Forelimb muscle (tissue), 1 donor: ENCODE measurements at places on chromosomes 11 and 22.

DNA sequence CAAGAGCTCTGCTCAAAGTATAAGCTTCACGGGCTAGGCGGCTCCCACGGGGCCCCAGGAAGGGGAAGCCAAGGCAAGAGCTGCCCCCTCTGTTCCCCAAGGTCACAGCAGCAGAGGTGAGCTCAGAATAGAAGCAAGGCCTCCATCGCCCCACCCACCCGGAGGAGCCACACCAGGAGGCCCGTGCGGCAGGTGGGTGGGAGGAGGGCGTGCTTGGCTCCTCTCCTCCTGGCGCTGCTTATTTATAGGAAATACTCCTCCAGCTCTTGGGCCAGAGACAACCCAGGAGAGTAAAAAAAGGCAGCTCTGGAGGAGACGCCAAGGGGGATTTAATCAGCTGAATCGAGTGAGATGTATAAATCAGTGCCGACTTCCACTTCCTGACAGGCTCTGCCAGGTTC is 87.8 kb downstream of the FEZ1 start:
- DNase-seq = no peak

- no peak for DNase-seq
Measured at GRCh38 chr11:112380464-112380863, 119.8 kb upstream of the PLET1 start.

DNA sequence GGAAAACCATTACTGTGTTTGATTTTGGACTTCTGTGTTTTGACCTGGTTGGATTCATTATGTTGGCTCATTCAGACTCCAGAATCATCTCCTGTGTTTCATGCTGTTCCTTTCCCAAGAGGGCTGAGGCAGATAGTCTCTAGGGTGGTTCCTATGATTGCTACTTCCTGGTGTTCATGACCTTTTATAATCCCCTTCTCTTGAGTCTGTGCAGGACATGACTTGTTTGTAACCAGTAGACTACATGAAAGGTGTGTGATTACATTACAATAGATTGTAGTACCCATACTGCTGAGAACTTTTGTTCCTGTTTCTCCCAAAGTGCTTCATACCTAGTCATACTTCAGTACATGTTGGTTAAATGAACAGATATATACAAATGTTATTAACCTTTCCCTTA is 700.6 kb downstream of the METTL15 start:
- DNase-seq = no peak

- DNase-seq = no peak
Measured at GRCh38 chr11:130600616-130601015, 152.2 kb downstream of the ADAMTS15 start.

DNA sequence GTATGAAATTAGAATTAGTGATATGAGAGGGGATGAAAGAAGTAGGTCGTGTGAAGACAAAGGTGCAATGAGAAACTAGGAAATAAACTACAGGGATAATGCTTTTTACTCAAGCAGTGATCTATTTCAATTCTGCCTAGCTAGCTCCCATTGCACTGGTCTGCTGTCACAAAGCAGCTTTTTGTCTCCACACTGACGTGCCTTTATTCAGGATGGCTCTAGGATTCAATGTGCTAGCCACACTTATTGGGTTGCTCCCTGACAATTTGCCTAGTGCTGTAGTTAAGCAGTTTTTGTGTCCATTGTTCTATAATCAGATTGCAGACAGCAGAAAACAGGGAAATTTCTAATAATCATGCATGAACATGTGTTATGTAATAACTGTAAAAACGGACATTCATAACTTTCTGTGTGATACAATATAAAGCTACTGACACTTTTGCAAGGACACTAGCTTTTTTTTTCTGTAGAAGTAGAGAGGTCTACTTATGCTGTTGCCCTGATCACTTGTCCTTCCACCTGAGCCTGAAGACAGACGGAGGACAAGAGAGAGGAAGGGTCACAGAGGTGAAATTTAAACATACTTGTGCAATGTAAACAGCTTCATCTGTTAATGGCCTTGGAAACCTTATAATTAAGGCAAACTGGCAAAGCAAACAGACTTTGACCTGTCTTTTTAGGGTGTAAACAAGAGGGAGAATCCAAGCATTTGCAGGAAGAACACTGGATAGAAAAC is 269.6 kb downstream of the LRRC4C start:
- DNase-seq = no peak

DNA sequence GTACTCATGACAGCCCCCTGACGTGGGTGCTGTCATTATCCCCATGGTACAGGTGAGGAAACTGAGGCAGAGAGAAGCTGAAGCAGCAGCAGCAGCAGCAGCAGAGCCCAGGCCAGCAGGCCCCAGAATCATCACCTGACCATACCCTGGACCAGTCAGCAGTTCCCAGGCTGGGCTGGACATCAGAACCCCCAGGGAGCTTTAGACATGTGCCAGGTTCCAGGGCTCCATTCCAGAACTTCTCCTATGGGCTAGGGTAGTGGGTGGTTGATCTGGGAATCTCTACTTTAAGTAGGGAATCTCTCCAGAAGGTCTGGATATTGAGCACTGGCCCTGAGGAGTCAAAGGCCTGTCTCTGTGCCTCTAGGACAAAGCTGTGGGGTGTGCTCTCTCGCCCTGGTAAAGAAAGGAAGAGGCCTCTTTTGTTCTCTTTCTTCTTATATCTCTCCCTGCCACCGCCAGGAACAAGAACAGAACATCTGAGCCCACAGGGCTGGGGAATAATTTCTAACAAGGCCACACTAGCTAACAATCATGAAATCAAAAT is 26.6 kb downstream of the MAFF start:
- no peak for DNase-seq

- DNase-seq = peak; percentile 20
Measured at GRCh38 chr11:115334932-115335788, 169.1 kb downstream of the CADM1 start.

GRCh38 chr11:16382638-16383380 is 26.5 kb upstream of the SOX6 start:
- DNase-seq = no peak

- no peak for DNase-seq
Measured at GRCh38 chr11:122796128-122796717, 42.1 kb upstream of the CRTAM start.

GRCh38 chr11:2657697-2658284 is 42.0 kb downstream of the KCNQ1OT1 start:
- DNase-seq = no peak

GRCh38 chr11:119377961-119378667 is 3.4 kb downstream of the USP2 start:
- no peak for DNase-seq

GRCh38 chr22:38952281-38952993 is 5.0 kb upstream of the APOBEC3A start:
- no peak for DNase-seq

DNA sequence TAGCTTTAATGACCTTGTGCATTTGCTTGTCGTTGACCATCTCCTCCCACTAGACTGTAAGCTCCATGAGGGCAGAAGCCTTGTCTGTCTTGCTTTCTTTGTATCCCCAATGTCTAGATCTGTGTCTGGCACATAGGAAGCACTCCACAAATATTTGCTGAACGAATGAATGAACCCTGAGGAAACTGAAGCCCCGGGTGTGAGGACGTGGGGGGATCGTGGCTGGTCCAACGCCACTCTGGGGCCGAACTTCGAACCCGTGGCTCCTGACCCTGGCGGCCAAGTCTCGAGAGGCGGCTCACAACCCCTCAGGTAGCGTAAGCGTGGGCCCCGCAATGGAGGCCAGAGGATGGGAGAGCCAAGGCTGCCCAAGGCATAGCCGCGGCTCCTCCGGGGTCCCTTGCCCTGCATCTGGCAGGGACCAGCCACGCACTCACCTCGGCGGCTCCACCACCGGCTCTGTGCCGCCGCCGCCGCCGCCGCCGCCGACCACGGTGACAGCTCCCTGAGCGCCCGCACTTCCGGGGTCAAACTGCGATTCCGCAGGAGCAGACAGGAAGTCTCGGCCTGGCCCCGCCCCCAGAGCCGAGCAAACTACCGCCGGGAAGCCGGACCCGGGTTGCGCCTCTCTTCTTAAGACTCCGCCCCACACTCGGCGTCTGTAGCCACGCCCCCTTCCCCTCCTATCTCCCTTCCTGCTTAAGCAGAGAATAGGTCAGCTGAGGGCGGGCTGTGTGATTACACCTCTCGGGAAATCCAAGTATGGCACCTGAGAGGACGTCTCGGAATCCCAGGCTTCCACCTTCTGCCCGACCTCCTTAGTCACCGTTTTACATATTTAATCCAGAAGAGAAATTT is at the start of gene ASCC2:
Gene ASCC2 (minus strand): TSS at position 534 of the 858 bp plus-strand sequence. CDS start 5,949 bp downstream, outside the sequence.
- peak; percentile 91 for DNase-seq

- no peak for DNase-seq
Measured at GRCh38 chr22:25390297-25391240, 171.1 kb downstream of the CRYBB2 start.

DNA sequence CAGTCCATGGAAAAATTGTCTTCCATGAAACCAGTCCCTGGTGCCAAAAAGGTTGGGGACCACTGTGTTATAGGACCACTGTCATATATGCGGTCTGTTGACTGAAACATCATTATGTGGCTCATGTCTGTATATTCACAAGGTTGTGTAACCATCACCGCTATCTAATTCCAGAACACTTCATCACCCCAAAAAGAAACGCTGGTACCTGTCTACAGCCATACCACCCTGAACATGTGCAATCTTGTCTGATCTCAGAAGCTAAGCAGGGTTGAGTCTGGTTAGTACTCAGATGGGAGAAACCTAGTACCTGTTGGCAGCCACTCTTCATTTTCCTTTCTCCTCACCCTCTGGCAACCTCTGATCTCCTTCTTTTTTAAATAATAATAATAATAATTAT is 12.9 kb upstream of the PIK3IP1 start:
- no peak for DNase-seq

DNA sequence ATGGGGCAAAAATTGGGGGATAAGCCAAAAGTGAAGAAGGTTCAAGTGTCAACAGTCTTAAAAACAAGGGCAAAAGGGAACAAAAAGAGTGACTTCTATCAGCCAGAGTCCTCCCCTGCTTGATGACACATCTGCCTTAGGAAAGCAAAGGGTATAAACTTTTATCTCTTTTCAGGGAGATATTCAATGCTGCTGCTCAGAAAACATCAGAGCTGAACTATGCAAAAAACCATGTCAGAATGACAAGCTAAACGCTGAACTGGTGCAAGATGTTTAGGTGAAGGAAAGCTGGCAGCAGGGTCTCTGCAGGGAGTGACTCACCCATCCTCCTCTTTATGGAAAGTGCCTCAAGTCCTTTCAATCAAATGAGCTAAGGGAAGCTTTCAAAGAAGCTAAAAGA is 24.7 kb downstream of the ALG9 start:
- no peak for DNase-seq

DNA sequence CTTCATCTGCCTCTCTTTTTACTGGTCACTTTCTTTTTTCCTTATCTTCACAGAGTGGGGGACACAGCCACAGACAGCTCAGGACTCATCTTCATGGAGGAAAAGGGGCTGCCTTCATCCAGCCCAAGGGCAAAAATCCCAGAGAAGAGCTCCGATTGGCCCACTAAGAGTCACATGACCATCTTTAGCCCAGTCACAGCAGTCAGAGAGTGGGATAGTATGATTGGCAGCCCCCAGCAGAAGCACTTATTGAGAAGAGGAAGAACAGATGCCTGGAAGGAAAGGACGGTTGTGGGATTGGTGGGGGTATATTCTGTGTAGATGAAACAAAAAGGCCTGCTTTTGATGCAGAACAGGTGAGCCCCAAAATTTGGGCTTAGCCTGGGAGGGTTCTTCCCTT is 77.8 kb downstream of the MN1 start:
- no peak for DNase-seq

DNA sequence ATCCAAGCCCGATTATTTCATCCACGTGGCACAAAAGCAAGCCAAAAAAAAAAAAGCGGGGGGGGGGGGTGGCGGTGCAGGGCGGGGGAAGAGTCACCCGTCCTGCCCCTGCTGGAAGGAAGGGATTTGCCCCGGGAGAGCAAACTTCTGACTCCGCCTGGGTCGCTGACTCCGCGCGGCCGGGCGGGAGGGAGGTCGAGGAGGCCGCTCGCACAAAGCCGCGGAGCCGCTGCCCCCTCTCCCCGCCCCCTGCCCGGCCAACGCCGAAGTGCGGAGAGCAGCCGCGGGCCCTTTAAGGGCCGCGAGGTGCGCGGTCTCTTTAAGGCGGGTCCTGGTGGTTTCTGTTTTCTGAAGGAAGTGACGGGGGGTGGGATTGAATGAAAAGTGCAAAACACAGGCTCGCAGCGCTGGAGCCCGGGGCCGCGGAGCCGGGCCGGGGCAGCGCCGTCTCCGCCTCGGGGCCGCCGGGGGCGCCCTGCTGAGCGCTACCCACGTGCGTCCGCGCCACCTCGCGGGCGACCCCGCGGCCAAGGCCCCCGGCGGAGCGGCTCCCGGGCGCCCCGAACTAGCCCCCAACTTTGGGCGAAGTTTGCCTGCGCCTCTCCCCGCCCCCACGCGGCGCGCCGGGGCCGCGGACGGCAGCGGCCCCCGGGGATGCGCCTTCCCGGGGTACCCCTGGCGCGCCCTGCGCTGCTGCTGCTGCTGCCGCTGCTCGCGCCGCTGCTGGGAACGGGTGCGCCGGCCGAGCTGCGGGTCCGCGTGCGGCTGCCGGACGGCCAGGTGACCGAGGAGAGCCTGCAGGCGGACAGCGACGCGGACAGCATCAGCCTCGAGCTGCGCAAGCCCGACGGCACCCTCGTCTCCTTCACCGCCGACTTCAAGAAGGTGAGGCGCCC is at the start of gene OAF:
Gene OAF (plus strand): TSS at position 407 of the 896 bp plus-strand sequence. CDS start 248 bp downstream, at position 655.
- DNase-seq = peak; percentile 81

GRCh38 chr11:15988016-15988550 is 368.3 kb downstream of the SOX6 start:
- DNase-seq = no peak

DNA sequence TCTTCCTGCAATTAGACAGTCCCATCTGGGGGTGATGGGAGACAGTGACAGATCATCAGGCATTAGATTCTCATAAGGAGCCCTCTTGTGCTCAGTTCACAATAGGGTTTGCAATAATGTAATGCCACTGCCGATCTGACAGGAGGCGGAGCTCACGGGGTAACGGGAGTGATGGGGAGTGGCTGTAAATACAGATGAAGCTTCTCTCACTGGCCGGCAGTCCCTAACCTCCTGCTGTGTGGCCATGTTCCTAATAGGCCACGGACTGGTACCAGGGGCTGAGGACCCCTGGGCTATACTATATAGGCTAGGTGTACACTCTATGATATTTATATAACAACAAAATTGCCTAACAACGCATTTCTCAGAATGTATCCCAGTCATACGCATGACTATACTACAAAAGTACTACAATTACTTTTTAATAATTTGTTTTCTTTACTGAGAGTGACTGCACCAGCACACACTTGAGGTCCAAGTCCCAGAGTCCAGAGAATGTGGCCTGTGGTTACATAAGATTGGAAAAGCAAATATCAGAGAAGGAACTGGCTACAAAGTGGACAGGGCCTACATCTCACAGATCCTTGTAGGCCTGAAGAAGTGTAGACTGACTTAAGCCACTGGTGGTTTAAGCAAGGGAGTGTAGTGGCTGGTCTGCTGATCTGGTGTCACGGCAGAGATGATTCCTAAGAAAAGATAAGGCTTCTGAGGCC is 200.0 kb downstream of the LARGE1 start:
- DNase-seq = no peak

- no peak for DNase-seq
Measured at GRCh38 chr11:73019996-73020395, 122.1 kb downstream of the FCHSD2 start.

GRCh38 chr22:42269432-42270175 is 849 bp downstream of the TCF20 start:
- no peak for DNase-seq
